ENCODE measurements at places on chromosomes 5 and 9. TPM values are rescaled to one million over a fixed set of nuclear protein-coding genes. Genes with fewer than 3 reads are reported as not detected.

GIN1 gene
- total RNA-seq, result 8.0 TPM

DNA sequence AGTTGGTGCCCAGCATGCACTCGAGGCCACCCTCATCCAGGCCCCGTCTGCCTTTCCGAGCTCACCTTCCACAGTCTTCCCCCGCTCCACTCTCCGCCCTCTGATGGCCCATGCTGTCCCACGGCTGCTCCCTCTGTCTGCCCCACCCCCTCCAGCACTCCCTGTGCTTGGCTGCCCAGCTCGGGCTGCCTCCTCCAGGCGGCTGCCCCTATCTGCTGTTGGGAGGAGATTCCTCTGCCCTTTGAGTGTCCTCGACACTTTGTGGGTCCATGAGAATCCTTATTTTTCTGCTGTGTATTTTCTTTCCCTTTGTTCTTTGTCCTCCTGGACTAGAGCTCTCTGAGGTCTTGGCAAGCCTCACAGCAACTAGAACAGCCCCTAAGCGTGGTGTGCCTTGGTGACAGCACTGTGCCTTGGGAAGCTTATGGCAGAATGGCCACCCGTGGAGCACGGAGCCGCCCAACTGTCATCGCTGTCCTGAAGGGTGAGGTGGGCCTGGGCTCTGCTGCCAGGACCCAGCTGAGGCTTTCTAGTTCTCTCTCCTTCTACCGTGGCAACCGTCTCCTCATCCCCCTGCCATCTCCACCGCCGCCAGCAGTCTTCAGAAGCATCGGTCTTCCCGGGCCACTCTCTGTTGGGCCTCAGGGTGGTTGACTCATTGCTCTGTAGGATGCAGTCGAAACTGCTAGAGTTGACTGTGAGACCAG lies 5.2 kb downstream of the NTMT1 start:
- peak overlapping the region; percentile 58 for H3K27ac ChIP-seq
- no peak for DNase-seq
- peaks cover 40% of the 10 kb centered on the region for H3K4me1 ChIP-seq
- H3K27me3 ChIP-seq, result no peaks in the 10 kb centered on the region

DNA sequence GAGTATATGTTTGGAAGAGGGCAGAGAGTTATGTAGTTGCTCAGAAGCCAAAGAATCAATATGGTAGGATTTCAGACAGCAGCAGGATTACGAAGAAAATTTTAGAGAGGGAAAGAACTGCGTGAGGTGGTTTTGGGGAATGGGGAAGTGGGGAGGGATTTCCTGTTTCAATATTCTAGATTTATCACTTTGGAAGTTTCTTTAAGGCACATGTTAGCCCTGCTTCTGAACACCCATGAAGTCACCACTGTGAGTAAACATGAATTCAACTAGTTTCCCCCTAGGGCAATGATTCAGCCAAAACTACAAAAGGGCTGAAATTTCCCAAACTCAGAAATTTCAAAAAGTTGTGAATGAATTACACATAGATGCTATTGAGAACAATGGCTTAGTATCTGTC lies 132.2 kb downstream of the EBF1 start:
- DNase-seq, result no peak
- no peak overlapping the region for H3K27ac ChIP-seq
- H3K4me3 ChIP-seq, result no peak overlapping the region
- no peaks in the 10 kb centered on the region for H3K4me1 ChIP-seq
- no peaks in the 10 kb centered on the region for H3K27me3 ChIP-seq
- H3K36me3 ChIP-seq, result no peaks in the 10 kb centered on the region

DNA sequence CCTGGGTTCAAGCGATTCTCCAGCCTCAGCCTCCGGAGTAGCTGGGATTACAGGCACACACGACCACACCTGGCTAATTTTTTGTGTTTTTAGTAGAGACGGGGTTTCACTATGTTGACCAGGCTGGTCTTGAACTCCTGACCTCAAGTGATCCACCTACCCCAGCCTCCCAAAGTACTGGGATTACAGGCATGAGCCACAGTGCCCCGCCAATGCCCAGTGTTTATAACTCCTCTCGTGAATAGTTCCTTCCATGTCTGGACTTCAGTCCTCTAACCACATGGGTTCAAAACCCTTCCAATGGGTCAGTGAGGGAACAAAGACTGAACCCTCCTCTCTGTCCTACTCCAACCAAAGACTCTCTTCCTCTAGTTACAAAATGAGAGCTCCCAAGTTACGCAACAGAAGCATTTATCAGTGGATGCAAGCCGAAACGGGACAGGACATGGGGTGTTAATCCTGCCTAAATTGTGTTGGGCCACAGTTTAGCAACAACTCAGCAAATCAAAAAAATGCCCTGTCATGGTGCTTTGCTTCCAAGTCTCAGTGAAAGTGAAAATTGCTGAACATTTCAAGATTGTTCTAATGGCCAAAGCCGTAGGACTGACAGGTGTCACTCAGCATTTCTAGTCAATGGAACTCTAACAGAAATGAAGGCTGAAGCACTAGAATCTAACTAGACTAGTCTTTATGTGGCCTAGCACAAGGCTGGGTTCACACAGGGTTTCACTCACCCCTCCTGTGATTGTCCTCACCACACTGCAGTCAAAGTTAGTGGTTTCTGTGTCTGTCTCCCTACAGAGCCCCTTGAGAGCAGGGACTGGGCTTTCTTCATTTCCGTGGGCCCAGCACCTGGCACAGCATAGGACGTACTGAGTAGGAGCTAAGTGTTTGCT lies 3.2 kb upstream of the TMEM245 start:
- H3K4me3 ChIP-seq, result no peak overlapping the region
- H3K36me3 ChIP-seq, result no peaks in the 10 kb centered on the region
- no peak for DNase-seq
- H3K27ac ChIP-seq, result no peak overlapping the region
- H3K4me1 ChIP-seq, result peaks cover 5% of the 10 kb centered on the region

GRCh38 chr9:105339849-105340248 lies 95.4 kb downstream of the SLC44A1 start:
- H3K4me1 ChIP-seq, result no peaks in the 10 kb centered on the region
- H3K27me3 ChIP-seq, result no peaks in the 10 kb centered on the region
- H3K36me3 ChIP-seq, result no peaks in the 10 kb centered on the region

GRCh38 chr9:128643519-128644300 lies 12.9 kb downstream of the DYNC2I2 start:
- no peaks in the 10 kb centered on the region for H3K27me3 ChIP-seq
- no peak overlapping the region for H3K4me3 ChIP-seq
- no peak for DNase-seq

Data from A673 (cell line).